Activated T-cell treated with anti-CD3 and anti-CD28 coated beads for 4 hours (primary cell): ENCODE measurements at places on chromosomes 13 and 19.

GRCh38 chr13:43961909-43962308 lies 82.2 kb downstream of the LACC1 start:
- no peak for DNase-seq

DNA sequence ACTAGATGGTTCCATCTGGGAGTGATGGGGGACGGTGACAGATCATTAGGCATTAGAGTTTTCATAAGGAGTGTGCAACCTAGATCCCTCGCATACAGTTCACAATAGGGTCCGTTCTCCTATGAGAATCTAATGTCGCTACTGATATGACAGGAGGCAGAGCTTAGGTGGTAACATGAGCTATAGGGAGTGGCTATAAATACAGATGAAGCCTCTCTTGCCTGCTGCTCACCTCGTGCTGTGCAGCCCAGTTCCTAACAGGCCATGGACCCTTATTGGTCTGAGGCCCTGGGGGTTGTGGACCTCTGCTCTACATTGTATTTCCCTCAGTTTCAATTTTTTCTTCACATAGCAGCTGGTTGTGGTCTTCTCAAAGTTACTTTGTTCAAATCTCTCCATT lies 56.5 kb downstream of the CDK8 start:
- DNase-seq: no peak

GRCh38 chr19:48552406-48553322 lies 692 bp downstream of the SULT2B1 start:
- DNase-seq: no peak

- no peak for DNase-seq
These were observed 741.2 kb upstream of the PCDH9 start for GRCh38 chr13:67971291-67971690.
